ENCODE measurements at places on chromosomes 7 and 10.

- no peak for DNase-seq
Measured at GRCh38 chr7:21253740-21254687, 173.9 kb upstream of the SP4 start.

GRCh38 chr10:123069246-123069986 is 60.6 kb downstream of the ACADSB start:
- no peak for DNase-seq

DNA sequence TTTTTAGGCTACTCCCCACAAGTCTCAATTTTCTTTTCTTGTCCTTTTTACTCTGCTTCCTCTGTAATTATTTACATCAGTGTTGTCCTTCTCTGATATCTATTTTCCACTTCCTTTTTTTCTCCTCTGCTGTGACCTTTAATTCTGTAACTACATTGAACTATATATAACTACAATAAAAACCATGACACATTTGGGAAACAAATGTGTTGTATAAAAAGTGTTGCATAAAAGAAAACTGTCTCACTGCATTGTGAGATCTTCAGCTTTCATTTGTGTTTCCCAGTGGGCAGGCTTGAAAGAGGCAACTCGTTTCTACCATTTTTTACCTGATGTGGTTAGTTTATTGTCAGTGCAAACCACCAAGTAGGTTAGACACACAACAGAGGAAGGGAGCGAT is 483.9 kb upstream of the NRP1 start:
- no peak for DNase-seq

DNA sequence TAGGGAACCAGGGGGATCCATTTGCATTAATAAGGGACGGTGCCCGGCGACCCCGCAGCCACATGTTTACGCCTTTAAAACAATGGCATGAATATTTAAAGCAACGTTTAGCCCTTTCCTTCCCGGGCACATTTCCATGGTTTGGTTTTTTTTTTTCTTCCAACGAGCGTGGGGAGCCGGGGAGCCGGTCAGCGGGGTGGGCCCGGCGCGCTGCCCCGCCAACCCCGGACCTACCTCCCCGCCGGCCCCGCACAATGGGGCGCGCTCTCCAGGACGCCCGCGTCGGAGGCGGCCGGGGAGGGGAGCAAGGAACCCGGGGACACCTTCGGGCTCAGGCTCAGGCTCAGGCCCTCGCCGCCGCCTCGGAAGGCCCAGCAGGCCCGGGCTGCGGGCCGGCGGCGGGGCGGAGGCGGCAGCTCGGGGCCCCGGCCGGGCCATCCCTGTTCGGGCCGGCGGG is 1.0 kb downstream of the SEPHS1 start:
- DNase-seq = no peak

DNA sequence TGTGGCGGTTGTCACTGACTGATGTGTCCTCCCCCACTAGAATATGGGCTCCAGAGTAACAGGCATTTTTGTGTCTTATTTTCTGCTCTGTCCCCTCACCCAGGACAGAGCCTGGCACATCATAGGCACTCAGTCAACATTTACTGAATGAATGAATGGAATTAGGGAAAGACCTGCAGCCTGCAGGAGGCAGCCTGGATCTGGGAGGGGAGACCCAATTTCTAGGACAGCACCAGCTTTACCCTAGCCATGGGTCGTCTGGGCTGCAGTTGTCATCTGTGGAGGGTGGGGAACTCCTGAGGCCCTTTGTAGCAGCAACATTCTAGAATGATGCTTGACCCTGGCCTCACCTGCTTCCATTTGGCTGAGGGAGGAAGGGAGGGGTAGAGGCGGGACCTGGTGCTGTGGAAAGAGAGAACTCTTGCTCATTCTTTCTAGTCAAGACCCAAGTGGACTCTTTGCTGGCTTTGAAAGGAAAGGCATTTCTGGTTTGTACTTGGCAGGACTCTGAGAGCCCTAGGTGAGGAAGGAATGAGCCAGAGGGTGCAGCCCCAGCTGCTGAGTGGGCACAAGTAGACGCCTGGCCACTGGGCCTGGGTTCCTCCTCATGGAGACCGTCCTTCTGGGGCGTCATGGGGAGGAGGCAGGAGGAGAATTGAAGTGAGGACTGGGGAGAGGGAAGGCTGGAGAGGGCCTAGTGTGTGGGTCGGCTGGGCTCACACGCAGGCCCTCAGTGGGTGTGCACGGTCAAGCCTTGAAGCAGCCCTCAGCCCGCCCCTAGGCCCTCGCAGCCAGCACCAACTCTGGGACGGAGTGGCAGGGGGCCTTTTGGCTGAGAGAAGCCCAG is 8.9 kb downstream of the FGF8 start:
- DNase-seq = no peak

DNA sequence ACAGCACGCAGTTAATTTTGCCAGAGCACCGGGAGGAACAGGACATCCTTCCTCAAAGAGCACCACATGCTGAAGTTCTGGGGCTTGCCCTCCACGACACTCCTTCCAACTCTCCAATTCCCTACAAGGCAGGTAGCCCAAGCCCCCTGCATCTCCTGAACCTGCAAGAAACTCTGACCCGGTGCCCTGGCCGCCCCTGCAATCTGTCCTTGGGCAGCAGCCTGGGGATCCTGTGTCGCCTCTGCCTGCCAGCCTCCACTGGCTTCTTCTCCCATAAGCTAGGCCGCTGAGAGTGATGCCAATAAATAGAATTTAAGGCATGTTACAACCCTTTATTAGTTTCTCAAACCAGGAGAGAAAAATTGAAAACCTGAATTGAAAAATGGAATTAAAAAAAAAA is 182.8 kb downstream of the ELMO1 start:
- DNase-seq = no peak

DNA sequence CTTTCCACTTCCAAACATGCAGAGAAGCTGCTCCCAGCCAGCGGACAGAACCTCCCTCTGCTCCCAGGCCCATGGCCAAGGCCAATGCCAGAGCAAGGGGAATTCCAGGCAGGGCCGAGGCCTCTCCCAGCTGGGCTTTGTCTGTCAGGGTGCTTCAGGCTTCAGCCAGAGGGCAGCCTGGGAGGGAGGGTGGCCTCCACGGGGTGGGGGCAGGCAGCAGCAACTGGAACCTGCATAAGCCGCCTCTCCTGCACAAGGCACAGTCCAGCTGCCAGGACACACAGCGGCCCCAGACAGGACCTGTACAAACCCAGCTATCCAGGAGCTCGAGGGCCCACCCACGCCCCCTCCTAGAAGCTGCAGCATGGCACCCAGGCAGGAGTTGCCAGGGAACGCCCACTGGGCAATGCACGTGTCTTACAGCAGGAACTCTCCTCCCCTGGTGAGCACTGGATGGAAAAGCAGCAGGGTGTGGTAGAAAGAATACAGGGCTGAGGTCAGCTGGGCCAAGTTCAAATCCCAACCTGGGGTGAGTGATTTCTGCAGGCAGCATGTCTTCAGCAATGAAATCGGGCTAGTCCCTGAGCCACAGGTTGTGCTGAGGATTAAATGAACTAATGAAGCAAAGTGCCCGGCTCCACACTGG is 7.6 kb downstream of the FAM53B start:
- DNase-seq = no peak

DNA sequence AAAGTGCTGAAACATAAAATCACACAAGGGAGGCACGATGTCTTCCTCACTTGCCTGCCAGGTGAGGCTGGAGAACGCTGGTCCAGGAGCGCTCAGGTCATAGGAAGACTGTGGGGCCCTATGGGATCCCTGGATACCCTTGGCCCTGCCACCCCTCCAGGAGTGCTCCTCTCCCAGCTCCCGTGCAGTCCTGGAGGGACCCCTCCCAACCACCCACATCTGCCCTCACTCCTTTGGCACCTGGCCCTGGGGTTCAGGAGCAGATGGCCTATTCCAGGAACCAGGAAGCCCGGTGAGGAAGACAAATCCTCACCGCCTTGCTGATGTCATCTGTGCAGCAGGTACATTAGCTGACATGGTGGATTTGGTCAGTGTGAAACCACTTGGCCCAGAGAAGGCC is 3.7 kb upstream of the CXCL12 start:
- no peak for DNase-seq

GRCh38 chr7:151595702-151596350 is 76.1 kb upstream of the RHEB start:
- DNase-seq = no peak

GRCh38 chr10:115861864-115862263 is 411.1 kb downstream of the GFRA1 start:
- DNase-seq = no peak

DNA sequence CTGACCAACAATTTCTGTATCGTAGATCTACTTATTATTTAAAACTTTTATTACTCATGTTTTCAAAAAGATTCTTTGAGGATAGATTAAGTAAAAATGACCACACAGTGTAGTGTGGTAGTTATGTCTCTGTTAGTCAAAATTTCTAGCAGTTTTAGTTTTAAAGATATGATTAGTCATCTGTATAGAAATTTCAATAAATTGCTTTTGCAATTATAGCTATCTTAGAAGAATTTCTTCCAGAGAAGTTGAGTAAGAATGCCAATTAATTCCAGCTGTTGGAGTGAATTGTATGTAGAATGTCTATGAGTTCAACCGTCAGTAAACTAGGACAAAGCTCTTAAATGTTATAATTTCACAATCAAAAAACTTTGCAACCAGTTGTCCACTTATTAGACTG is 229.7 kb downstream of the CDK14 start:
- DNase-seq = no peak

- DNase-seq = no peak
Measured at GRCh38 chr7:150481186-150481920, 30.9 kb downstream of the GIMAP8 start.

GRCh38 chr10:132248455-132249225 is 59.1 kb downstream of the STK32C start:
- DNase-seq = no peak

- DNase-seq = no peak
Measured at GRCh38 chr10:119233123-119233820, 25.9 kb downstream of the GRK5 start.

- no peak for DNase-seq
Measured at GRCh38 chr7:155737590-155737989, 74.7 kb downstream of the SHH start.

DNA sequence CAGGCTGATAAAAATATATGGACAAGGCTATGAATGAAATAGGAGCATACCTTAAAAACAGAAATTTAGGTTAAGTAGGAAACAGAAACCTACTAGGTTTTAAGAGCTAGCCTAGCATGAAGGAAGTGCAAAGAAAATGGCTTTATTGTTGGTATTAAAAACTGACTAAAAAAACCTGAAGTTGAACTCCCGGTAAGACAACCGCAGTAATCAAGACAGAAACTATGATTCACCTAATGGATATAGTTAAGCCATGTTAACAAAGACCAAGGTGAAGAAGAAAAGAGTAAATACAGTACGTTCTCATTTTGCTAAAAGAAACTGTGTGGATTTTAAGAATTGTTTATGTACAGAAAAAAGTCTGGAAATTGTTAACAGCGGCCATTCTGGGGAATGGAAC is 2.5 kb downstream of the RTKN2 start:
- DNase-seq = no peak

- DNase-seq = no peak
Measured at GRCh38 chr10:110822712-110823311, 48.9 kb upstream of the PDCD4 start.

- DNase-seq = no peak
Measured at GRCh38 chr7:48292949-48293348, 121.7 kb downstream of the ABCA13 start.

- DNase-seq = no peak
Measured at GRCh38 chr7:31466036-31466435, 47.9 kb upstream of the ITPRID1 start.

- no peak for DNase-seq
Measured at GRCh38 chr7:151570366-151570915, 50.7 kb upstream of the RHEB start.

DNA sequence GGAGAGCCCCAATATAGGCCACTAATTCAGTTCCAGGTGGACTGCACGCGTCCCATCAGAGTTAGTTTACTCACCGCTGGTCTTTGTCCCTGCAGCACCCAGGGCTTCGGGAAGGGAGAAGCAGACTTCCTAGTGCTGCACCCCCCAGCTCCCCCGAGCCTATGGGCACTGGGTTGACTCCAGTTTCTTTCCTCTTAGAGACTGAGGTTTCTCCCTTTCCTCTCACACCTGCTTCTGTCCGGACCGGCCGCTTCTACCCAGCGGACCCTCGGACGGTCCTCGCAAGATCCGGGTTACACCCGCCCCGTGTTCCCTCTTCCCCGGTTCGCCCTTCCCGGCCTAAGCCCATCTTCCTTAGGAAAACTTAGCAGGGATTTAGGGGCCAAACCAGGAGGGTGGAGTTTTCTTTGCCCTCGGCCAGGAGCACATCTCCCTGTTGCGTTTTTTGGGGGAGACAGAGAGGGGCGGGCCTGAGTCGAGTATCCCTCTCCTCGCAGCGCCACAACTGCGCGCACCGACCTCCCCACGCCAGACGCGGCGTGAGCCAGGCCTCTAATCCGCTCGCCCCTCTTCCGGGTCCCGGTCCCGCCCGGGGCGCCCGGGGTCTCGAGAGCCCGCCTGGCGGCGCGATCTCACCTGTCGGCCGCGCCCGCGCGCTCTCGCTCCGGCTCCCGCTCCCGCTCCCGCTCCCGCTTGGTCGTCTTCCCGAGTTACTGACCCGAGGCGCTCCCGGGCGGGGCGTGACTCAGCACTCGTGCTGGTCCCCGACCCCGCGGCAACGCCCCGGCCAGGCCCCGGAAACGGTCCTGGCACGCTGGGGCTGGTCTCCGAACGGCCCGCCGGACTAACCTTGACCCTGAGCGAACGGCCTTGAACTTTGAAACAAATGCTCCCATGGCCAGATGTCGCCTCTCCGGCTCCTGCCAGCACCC is at the start of gene AIFM2:
TSS of gene AIFM2 (minus strand) at position 728 of the 932 bp plus-strand sequence. CDS start 8,741 bp downstream, outside the sequence.
- DNase-seq = no peak

- no peak for DNase-seq
Measured at GRCh38 chr7:73533742-73534141, 11.6 kb upstream of the BAZ1B start.

DNA sequence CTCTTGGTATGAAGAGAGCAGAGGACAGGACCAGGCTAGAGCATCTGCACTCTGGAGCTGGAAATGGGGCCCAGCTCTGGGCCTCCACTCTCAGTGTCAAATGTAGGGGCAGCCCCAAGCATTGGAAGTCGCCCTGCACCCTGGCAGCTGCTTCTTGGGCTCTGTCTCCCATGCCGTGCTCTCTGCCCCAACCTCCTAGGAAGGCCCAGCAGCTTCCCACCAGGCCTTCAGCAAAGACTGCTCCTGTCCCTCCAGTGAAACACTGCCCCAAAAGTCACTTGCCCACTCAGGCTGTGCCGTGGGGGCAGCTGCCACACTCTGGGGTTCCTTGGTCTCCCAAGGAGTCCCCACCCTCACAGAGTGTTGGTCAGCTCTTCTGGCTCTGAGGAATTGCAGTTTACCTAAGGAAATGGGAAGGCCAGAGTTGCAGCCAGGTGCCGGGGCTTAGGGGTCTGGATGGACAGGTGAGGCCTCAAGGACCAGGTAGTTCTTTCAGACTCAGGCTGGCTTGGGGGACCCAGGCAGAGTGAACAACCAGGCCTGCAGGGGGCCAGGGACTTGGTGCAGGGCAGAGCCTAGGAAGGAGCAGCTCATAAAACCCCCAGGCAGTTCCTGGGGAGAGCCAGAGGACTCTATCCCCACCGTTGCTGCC is 9.4 kb upstream of the OPN4 start:
- no peak for DNase-seq

Data from esophagus squamous epithelium (tissue), 5 donors.